ENCODE measurements at places on chromosomes 2 and 18.

DNA sequence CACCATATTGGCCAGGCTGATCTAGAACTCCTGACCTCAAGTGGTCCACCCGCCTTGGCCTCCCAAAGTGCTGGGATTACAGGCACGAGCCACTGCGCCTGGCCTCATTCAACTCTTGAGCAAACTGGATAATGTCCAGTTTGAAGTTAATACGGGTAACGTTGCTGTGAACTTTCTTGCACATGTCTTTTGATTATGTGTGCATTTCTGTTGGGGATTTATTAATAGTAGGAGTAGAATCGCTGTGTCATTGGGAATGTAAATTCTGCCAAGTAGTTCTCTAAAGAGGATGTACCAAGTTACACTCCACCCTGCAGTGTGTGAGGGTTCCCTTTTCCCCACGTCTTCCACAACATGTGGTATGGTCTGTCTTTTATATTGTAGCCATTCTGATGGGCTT is 6.2 kb downstream of the IMPA2 start:
- DNase-seq: no peak

DNA sequence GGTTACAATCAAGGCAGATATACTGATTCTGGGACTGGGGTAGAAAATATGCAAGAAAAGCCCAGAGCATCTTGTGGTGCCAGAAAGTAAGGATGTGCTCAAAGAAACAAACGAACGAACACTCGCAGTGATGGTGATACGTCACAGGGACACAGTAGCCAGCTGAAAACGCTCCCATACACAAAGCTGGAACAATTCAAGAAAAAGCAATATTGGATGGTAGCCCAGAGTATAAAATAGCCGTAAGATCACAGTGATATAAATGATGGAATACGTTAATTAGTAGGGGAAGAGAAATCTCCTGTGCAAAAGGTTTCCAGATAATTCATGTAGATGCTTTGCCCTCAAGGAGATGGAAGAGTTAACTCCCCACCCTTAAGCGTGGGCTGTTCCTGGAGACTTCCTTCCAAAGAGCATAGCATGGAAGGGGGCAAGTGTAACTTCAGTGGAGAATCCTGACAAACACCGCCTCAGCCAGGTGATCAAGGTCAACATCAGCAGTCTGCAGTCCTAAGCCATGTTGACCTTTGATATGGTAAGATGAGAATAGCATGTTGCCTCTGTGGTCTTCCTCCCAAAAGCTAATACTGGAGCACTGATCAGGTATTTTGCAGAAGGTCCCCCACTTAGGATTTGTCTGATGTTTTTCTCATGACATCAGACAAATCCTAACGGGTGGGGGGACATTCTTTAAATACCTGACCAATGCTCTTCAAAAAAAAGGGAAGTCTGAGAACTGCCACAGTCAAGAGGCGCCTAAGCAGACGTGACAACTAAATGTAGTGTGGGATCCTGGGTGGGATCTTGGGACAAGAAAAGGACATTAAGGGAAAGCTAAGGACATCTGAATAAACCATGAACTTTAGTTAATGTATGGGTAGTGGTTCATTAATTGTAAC is 99.0 kb downstream of the NCK2 start:
- no peak for DNase-seq

DNA sequence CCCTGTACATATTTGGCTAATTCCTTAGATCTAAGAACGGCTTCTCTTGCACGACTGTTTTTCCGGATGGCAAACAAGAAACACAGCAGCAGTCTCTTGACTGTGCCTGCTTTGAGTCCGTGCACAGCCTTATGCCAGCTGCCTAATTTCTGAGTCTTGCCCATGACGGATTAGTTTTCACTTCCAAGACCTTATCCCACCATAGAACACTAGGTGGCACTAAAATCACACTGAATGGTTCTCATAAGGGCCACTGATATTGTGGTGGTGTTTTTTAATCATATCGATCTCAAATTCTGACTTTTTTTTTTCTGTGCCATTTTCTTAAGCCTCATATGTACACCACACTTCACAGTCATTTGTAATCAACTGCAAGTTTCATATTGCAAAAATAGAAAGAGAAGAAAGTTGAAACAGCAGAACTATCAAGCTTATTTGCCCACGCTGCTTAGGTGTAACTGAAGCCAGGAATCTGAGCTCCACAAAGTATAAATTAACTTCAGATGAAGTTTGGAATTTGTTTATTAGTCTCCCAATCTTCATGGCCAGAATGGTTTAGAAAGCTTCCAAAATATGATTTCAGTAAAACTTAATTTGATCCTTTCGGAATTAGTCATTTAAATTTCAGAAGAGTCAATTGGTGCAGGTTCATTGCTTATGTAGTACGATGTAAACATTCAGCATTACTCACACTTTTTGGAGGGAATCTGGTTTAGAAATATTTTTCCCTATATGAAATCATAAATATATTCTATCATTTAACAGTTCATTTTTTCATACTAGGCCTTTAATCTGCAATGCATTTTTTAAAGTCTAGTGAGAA is 45.5 kb upstream of the SCN7A start:
- DNase-seq: no peak

GRCh38 chr2:164574931-164575330 is 46.4 kb downstream of the GRB14 start:
- no peak for DNase-seq

- no peak for DNase-seq
Measured at GRCh38 chr18:46596119-46596518, 60.9 kb downstream of the LOXHD1 start.

DNA sequence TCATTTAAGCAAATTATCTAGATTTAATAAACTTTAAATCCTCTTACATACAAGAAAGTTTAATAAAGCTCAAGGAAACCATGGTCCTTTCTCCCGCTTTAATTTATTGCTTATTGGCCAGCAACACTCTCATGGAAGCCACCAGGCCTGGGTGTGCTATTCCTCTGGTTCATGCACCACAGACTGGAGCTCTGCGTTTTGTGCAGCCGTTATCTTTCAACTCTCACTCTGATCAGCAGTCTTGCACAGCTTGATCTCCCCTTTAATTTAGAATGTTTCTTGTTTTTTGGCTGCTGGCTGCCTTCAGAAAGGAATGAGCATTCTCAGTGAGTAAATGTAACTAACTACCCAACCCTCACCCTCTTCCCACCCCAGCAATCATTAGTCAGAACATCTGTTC is 318.7 kb downstream of the MEIS1 start:
- DNase-seq: no peak

DNA sequence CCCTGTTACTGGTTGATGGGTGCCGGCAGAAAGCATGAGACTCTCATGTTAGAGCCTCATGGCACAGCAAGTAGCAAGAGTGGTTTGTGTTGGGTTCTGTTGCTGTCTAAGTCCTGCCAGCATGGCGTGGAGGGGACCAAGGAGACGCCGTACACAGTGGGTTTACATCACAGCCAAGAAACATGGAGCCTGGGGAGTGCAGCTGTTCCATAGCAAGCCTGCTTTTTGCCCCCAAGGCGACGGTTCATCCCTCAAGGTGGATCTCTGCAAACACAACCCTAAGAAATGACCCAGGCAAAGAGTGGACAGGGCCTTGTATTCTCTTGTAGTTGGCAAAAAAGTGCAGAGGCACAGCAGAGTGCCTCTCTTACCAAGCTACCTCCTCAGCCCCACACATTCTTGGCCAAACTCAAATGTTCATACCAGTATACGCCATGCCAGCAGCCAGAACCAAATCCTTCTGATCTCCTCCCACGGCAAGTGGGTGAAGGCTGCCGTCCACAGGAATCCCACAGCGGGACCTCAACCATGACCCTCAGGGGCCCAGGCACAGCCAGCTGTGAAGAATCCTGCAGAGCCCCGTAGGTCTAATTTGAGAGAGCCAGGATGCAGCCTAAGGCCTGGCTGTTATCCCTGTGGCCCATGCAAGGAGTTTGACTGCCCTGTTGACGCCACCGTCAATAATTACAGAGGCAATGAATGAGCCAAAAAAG is 19.0 kb downstream of the SNED1 start:
- DNase-seq: no peak

GRCh38 chr2:176473177-176473576 is 203.9 kb downstream of the MTX2 start:
- DNase-seq: no peak

Measured in stimulated activated CD8-positive, alpha-beta memory T cell treated with anti-CD3 and anti-CD28 coated beads, Interleukin-7, amount 100 ng/mL, for 4 hours (primary cell).